ENCODE measurements at places on chromosomes 3 and 15.

DNA sequence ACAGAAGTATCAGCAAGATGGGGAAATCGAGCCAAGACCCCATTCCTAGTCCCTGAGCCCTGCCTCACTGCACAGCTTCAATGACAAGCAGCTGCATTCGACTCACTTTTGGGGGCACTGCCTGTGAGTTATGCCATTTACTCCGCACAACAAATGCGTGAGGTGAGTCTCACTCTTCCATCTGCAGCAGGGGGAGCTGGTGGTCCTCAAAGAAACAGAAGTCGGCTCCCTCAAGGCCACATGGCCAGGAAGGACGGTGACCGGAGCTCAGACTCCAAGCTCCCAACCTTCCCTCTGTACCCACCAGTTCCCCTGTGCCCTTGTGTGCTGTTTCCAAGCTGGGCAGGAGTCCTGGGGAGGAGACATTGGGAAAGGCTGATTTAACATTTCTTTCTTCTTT, 127.7 kb upstream of the IQSEC1 start:
- no peak for DNase-seq

- no peak for DNase-seq
These were observed 373.4 kb downstream of the DIPK2A start for GRCh38 chr3:144344925-144345548.

- no peak for DNase-seq
These were observed 26.0 kb upstream of the CCK start for GRCh38 chr3:42292009-42292408.

GRCh38 chr15:98503970-98504369, 144.4 kb upstream of the IGF1R start:
- no peak for DNase-seq

GRCh38 chr15:82108489-82109078, 62.8 kb upstream of the MEX3B start:
- DNase-seq: no peak

GRCh38 chr3:192929146-192929545, 11.5 kb upstream of the MB21D2 start:
- no peak for DNase-seq

DNA sequence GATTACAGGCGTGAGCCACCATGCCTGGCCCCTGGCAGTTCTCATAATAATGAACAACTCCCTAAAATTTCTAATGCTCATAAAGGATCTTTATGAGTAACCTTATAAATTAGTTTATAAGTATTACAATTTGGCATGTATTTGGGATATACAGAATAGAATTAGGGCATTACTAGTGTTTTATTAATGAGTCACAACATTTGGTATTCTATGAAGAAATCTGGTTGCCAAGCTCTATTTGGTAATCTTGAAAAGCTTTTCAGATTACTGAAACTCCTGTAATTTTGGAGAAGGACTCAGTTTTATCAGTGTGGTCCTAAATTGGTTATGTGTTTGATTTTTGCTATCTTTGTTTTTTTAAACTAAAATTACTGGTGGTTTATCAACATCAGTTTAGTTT, 45.8 kb downstream of the TM6SF1 start:
- DNase-seq: no peak

DNA sequence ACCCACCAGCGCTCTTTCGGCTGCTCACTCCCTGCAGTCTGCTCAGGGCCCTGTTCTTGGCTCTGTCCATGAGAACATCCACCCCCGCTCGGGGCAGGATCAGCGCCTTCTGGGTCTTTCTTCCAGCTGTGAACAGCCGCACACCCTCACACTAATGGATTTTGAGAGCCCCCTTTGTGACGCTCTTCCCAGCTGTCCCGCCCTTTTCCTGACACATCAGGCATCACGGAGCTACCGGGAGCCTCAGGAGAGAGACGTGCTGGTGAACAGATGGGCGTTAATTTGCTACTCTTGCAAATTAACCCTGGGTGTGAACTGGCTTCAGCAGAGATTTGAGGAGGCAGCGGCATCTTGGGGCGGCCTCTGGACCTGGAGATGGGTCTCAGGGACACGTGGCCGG, 113.0 kb downstream of the TMEM266 start:
- DNase-seq: no peak

DNA sequence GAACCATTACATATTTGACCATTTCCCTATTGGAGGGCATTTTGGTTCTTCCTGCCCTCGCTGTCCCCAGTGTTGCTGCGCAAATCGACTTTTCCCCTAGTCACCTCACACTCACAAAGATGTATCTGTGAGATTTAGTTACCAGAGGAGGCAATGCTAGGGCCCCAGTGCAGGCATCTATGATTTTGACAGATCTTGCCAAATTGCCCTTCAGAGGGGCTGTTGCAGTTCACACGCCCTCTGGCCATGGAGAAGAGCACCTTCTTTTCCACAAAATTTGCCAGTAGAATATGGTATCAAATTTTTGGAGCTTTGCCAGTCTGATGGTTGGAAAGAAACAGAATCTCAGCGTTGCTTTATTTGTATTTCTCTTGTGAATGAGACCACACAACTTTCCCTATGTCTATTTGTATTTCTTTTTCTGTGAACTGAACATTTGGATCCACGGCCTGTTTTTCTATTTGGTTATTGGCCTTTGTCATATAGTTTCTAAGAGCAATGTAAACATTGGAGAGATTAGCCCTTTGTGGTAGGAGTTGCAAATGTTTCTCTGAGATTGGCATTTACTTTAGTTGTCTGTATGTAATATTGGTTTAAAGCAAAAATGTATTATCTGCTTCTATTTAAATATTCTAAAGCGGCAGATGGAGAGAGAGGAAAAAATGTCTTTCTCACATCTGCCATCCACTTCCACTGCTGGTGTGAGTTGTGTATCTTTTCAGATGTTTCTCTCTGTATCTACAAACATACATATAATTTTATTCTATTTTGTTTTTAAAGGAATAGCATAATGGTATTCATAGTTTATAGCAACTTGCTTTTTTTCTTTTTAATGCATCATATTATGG, 66.1 kb downstream of the DNASE1L3 start:
- no peak for DNase-seq

DNA sequence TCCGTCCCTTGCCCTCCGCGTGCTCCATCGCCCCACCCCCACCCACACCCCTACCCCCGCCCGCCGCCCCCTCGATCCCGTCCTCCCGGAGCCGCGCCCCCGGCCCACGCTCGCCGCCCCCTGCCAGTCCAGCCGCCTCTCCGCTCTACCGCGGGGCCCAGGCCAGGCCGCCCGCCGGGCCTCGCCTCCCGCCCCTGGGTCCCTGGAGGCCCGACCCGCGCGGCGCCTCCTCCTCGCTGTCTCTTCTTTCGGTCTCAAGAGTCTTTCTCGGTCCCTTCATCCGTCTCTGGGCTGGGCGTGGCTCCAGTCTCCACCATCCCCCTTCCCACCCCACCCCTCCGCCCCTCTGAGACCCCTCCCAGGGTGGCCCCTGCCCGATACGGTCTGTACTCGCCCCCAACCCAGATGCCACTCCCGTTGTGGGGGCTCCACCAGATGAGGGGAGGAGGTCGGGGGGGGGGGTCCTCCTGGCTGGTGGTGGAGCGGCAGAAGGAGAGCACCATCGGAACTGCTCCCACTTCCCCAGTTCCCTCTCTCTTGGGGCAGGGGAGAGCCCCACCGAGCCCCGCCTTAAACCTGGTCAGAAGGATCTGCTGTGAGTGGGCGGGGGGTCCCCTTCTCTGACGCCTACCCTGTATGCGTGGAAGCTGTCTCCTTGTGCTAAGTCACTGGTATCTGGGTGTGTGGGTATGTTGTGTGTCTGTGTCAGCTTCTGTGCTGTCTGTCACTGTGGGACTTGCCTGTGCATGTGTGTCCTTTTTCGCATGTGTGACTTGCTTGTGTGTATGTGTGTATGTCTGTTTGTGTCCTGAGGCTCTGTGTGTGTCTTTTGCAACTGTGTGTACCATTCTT, 1.0 kb downstream of the PRKCD start:
- peak; percentile 81 for DNase-seq

DNA sequence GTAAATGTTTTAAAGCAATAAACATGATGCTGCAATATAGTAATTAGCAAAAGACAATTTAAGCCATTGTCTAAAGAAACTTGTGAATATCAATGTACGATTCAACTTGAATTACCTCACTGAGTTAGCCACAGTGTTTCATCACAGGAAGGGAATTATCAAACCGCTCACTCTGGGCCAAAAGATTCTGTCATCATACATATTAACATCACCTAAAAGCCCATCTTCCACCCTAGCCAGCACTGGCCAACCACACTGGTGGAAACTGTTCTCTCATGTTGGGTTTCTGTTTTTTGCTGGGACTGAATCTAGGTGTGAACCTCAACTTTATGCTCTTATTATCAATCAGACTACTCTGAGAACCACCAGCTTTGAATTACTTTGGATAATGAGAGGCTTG, 497.7 kb upstream of the THBS1 start:
- no peak for DNase-seq

DNA sequence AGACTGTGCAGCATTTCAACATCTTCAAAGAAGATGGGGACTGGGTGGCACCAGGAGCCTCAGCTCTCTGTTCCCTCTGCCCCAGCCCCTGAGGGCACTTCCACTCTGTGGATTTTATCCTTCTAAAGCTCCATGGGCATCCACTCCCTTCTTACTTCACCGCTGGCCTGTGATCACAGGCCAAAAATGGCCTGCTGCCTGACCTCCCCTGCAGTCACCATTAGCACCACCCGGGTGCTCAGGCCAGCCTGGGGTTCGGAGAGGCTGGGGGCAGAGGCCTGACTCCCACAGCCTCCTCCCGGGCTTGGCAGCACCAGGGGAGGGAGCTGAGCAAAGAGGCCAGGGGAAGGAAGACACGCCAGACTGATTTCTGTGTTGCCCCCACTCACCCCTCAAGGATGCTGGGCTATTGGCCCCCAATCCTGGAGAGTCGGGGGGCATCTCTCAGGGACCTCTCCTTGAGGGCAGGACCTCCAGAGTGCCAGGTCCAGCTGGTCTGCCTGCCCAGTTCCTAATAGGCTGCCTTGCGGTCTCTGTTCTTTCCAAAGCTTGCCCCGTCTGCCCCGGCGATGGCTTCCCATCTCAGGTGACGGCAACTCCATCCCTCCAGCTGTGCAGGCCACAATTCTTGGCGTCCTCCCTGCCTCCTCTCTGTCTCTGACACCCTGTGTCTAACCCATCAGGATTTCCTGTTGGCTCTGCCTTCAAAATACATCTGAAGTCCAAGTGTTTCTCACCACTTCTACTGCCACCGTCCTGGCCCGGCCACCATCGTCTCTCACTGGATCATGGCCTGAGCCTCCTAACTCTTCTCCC, 67.1 kb downstream of the EXOG start:
- peak; percentile 49 for DNase-seq

GRCh38 chr3:58117561-58118181, 93.1 kb downstream of the DNASE1L3 start:
- no peak for DNase-seq

GRCh38 chr3:195806916-195807231, 4.9 kb downstream of the MUC4 start:
- no peak for DNase-seq

DNA sequence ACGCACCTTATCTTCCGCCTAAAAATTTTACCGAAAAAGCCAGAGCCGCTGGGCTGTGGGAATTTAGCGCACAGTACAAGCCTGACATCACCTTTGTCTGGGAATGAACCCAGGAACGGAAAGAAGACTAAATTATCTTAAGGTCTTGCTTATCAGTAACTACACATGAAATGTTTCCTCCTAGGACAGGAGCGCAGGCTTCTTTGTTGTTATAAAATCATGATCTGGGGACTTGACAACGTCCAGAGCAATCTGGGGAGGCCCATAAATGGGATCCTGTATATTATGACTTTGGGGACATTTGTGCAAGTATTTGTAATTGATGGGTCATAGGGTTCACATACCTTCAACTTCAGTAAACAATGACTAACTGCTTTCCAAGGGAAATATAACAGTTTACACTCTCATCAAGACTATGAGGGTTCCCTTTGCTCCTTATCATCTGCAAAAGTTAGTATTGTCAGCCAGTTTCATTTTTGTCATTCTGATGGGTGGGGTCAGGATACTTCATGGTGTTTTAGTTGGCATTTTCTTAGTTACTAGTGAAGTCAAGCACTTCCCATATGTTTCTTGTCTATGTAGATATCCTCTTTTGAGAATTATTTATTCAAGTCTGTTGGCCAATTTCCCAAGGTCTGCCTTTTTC, 213.9 kb upstream of the PFN2 start:
- DNase-seq: no peak

GRCh38 chr15:79265987-79266579, 16.4 kb upstream of the ANKRD34C start:
- DNase-seq: no peak

DNA sequence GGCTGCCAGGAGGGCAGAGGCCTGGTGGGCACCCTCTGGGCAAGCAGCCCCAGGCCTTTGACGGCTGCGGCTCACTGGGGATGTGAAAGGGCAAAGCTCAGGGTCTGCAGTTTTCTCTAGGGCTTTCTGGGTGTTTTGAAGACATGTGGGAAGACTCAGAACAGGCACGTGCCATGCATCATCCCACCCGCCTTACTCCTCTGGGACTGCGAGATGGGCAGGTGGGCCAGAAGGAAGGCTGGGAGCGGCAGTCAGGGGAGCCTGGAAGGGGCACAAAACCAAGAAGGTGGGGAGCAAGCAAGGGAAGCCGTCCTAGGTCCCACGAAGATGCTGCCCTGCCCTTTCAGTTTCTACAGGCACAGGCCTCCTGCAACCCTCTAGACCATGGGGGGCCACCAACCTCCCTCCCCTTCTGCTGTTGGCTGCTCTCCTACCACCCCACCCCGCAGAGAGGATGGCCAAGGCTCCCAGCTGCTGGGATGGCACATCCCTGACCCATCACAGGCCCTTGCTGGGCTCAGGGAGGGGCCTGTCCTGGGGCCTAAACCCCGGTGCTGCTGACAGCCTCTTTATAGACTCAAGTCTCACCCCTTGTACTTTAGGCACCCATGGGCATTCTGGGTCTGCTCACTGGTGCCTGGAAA, 71.8 kb upstream of the CTSH start:
- DNase-seq: no peak

DNA sequence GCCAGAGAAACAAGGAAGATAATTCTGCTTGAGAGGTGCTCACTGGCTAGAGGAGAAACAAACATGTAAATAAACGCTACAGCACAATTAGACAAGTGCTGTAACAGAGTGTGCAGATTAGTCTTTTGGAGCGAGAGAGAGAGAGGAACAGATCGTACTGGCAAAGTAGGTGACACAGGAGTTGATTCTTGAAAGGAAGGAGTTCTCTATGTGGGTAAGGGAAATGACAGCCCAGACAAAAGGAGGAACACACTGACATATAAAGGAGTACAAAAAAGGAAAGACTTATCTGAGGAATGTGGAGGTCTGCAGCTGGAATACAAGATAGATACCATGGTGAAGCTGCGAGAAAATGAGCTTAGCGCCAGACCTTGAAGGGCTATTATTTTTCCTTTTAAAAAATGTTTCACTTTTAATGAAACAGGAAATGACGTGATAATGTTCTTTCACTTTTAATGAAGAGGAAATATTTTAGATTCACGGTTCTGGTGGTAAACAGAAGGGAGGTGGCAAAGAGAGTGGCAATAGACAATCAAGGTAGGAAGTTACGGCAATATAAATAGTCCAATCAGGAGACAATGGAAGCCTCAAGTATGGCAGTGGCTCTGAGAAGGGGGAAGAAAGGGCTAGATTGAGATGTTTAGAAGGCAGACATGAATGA, 202.9 kb downstream of the VPS13C start:
- DNase-seq: no peak

- DNase-seq: no peak
These were observed 585.9 kb downstream of the UNC13C start for GRCh38 chr15:54564166-54564565.

GRCh38 chr3:157248590-157249422, 88.9 kb upstream of the CCNL1 start:
- no peak for DNase-seq

All from coronary artery (tissue), 2 donors.